Liver (tissue), 10 donors: ENCODE measurements at places on chromosomes 12 and 14.
A peak's percentile ranks its signal among the peaks of the same experiment; 100 is the strongest.

GRCh38 chr12:119649202-119649808, 18.6 kb upstream of the PRKAB1 start:
- no peak for DNase-seq

GRCh38 chr14:29861996-29862395, 65.7 kb downstream of the PRKD1 start:
- no peak for DNase-seq

- DNase-seq = no peak
Observed at GRCh38 chr12:128914908-128915563, 61.8 kb downstream of the GLT1D1 start.

DNA sequence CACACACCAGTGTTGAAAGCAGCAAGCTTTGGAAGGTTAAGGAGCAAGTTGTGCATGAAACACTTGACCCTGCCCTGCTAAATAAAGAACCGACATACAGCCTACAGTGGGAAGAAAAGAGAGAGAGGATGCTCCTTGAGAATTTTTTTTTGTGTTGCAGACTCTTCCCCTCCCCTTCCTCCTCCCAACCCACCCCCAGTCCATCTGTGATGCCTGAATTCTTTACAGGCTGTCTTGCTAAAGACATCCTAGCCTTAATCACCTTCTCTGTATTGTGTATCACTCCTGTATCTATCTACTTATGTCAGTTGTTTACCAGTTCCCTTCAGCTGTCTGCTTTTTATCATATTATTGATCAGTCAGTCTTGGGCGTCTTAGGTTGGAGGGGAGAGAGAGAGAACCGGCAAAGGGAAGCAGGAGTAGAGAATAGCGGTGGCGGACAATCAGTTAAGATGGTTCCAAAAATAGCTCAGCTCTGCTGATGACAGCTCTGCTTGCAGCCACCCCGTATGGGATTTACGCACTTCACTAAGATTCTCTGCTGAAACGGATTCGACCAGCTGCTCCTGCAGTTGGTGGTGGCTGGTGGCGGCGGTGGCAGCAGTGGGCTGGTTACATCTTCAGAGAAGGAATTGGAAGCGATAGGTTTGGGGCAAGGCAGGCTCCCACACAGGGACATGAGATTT, 664.7 kb downstream of the NRXN3 start:
- no peak for DNase-seq

DNA sequence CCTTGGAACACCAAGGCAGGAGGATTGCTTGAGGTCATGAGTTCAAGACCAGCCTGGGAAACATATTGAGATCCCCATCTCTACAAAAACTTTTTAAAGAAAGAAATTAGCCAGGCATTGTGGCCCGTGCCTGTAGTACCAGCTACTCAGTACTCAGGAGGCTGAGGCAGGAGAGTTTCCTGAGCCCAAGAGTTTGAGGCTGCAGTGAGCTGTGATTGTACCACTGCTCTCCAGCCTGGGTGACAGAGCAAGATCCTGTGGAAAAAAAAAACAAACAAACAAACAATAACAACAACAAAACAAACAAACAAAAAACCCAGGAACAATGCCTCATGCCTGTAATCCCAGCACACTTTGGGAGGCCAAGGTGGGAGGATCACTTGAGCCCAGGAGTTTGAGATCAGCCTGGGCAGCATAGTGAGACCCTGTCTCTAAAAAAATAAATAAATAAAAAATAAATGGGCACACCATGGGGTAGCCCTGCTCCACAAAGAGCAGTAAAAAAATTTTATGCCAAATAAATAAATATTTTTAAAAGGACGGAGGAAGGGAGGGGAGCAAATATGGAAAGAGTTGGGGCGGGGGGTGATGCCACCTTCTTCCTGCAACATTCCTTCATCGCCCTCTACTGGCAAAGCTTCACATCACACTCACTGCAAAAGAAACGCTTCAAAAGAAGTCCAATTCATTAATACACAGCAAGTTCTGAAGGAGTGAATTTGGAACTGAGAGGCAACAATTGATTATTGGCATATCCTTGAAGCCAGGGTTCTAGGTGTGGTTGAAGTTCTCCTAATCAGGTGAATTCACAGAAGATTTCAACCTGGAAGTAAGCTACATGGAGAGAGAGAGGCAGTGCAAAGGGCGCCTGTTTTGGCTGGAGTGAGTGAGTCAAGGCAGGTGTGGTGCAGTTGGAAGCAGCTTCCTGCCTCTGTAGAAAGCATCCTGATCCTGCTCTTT, 8.8 kb upstream of the GNPTAB start:
- DNase-seq = peak; percentile 75

GRCh38 chr14:74008843-74009499, 10.1 kb downstream of the ENTPD5 start:
- DNase-seq = no peak

DNA sequence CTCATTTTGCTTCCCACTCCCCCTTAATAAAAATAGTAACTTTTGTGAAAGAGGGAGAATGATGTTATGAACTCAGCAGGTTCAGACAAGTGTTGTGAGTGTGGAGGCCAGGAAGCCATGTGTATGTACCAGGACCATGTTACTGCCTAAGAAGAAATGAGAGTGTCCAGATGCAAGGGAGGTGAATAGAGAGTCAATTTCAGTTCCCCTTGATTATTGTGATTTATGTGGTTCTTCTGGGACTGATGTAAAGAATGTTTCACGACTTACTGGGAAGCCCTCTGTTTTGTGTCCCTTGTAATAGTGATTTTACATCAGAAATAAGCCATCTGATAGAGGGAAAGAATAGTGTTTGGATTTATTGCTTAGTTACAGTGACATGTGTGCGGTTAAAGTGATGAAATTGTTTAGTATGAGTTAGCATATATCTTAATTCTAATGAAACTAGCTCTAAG, 32.5 kb downstream of the FBXO34 start:
- DNase-seq = no peak

GRCh38 chr12:12653922-12654321, 42.1 kb downstream of the GPR19 start:
- DNase-seq = no peak

GRCh38 chr12:50103767-50104321, at the start of gene GPD1:
TSS of gene GPD1 (plus strand) at chr12:50104008. CDS start at chr12:50104051, 43 bp downstream.
- peak; percentile 74 for DNase-seq
